Occipital lobe (tissue), 3 donors: ENCODE measurements at places on chromosomes 1 and 21. TPM values are rescaled to one million over a fixed set of nuclear protein-coding genes. Genes with fewer than 3 reads are reported as not detected.
A peak's percentile ranks its signal among the peaks of the same experiment; 100 is the strongest.

GRCh38 chr1:30125021-30125820 lies 598.2 kb downstream of the MATN1 start:
- peak; percentile 25 for DNase-seq

PCAT6 gene
- not detected for total RNA-seq

DNA sequence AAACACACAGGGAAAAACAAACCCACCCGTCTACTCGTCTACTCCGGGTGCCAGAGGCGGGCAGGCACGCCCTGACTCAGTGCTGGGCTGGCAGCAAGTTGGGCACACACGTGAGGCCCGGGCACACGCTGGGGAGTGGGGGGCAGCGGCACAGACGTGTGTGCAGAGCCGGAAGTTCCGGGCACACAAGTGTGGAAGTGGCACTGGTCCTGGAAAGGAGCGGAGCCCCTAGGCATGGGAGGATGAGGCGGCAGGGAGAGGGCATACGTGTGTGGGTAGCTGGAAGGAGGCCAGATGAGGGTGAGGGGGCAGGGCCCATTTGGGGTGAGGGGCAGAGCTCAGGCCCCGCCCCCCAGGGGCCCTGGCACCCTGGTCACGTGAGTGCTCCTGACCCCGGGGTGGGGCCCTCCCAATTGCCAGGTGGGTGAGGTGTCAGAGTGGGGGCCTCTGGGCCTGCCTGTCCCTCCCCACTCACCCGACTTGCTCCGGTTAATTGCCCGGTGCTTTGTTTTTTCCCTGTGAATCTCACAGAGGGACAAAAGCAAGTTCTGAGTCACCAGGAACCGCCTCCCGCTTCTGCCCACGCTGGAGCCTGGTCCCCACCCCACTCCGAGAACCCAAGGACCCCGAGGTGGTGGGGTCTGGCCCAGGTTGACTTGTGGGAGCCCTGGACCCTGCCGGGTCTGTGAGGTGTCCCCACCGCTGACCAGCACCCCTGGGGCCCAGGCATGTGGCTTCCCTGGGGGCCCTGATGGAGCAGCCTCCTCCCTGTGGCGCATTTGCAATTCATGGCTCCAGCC lies 104.8 kb upstream of the CASZ1 start:
- DNase-seq = no peak

GBP5 gene
- 1.6 TPM for total RNA-seq

DNA sequence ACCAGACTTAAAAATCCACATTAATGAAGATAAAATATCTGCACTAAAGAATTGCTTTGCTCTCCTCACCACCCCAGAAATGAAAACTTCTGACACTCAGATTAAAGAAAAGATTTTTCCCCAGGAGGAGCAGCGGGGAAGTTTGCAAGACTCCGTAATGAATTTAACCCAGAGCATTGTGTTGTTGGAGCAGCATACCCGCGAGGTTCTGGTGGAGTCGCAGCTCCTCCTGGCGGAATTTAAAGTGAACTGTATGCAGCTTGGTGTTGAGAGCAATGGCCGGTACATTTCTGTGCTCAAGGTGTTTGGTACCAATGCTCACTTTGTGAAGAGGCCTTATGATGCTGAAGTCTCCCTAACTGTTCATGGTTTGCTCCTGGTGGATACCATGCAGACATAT lies 46.4 kb downstream of the VPS13D start:
- DNase-seq = no peak
